ENCODE measurements at places on chromosomes 1 and 21. TPM values are rescaled to one million over a fixed set of nuclear protein-coding genes. Genes with fewer than 3 reads are reported as not detected.

The FAF1 gene
- polyA plus RNA-seq, result 76.7 TPM

The SYTL1 gene
- 31.8 TPM for polyA plus RNA-seq

The IGSF9 gene
- 4.2 TPM for polyA plus RNA-seq

The OR2T11 gene
- not detected for polyA plus RNA-seq

The CLCNKA gene
- 25.5 TPM for polyA plus RNA-seq
